Adrenal gland (tissue), 19 donors: ENCODE measurements at places on chromosomes 2 and 18. TPM values are rescaled to one million over a fixed set of nuclear protein-coding genes. Genes with fewer than 3 reads are reported as not detected.

Gene MPV17
- 122 TPM for total RNA-seq

Gene IRS1
- total RNA-seq, result 24.6 TPM

- H3K27ac ChIP-seq, result no peak overlapping the region
- H3K36me3 ChIP-seq, result no peaks in the 10 kb centered on the region
- DNase-seq, result no peak
- H3K4me1 ChIP-seq, result no peaks in the 10 kb centered on the region
- H3K27me3 ChIP-seq, result no peaks in the 10 kb centered on the region
Measured at GRCh38 chr2:102436323-102436722, 13.4 kb downstream of the IL18RAP start.

Gene STPG4
- total RNA-seq, result not detected

- H3K4me1 ChIP-seq, result peaks cover 9% of the 10 kb centered on the region
- H3K4me3 ChIP-seq, result no peak overlapping the region
- H3K27me3 ChIP-seq, result peaks cover 34% of the 10 kb centered on the region
- H3K27ac ChIP-seq, result no peak overlapping the region
- peak; percentile 15 for DNase-seq
- no peaks in the 10 kb centered on the region for H3K36me3 ChIP-seq
Measured at GRCh38 chr2:70767079-70767698, 811 bp downstream of the ADD2 start.

DNA sequence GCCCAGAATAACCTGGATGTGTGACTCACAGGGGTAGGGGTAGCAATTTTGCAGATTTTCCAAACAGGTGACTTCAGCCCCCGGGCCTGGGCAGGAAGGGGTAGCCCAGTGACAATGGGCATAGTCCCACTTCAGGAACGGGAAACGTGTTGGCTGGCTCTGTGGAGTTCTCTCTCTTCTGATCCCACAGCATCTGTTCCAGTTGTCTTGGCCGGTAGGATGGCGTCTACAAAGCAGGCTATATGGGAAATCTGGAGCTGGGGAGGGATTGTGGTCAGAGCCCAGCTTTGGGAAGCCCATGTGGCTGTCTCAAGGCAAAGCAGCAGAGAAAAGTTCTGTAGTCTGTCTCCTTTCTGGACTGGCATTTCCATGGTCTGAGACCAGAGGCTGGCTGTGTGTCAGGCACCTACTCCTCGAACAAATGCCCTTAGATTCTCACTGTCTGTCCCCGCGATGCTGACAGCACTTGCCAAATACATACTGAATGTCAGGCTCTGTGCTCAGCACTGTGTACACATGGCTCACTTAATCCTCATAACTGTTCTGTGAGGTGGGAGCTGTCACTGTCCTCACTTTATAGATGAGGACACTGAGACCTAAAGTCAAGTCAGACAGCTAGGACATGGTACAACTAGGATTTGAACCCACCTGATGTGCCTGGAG lies 17.9 kb upstream of the TMEM214 start:
- peaks cover 33% of the 10 kb centered on the region for H3K4me1 ChIP-seq
- no peaks in the 10 kb centered on the region for H3K36me3 ChIP-seq
- H3K27ac ChIP-seq, result no peak overlapping the region
- no peak for DNase-seq
- no peak overlapping the region for H3K4me3 ChIP-seq
